ENCODE measurements at places on chromosomes 5 and 9.
A peak's percentile ranks its signal among the peaks of the same experiment; 100 is the strongest.

- no peak for DNase-seq
These were observed 51.1 kb downstream of the BARX1 start for GRCh38 chr9:93903886-93904648.

- no peak for DNase-seq
These were observed 2.0 kb downstream of the MATR3 start for GRCh38 chr5:139295346-139296057.

- no peak for DNase-seq
These were observed 17.9 kb downstream of the SLC36A3 start for GRCh38 chr5:151285683-151286082.

DNA sequence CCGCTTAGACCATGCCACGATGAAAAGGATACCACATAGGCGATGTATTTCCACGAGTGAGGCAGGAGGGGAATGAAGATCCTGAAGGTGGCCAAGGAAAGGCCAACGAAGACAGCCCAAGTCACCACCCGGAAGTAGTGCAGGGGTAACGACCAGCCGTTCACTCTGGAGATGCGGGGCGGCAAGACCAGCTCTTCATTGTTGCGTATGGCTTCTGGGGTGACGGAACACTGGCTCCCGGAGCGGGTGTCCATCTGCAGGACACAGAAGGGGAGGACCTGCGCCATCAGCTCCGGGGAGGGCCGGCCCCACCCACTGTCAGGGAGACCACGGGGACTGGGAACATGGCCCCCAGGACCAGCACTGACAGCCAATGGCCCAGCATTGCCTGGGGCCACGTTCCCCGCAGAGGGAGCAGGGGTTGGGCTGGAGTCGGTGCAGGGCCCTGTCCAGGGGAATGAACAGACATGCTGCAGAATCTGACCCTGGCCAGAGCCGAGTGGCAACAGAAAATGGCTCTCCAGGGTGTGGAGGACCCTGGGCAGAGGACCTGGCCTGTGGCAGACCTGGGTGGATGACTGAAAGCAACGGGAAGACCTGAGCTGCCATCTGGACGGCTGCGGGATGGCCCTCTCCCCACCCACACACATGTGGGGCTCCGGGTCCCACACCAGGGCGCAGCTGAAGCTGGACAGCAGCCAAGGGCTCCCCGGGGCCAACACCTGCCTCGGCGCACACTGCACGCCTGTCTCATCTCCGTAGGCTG lies 17.7 kb downstream of the ZDHHC11B start:
- peak; percentile 18 for DNase-seq

- no peak for DNase-seq
These were observed 14.9 kb upstream of the CTXN3 start for GRCh38 chr5:127634007-127634406.

GRCh38 chr5:71475788-71476384 lies 20.4 kb downstream of the BDP1 start:
- DNase-seq: no peak

DNA sequence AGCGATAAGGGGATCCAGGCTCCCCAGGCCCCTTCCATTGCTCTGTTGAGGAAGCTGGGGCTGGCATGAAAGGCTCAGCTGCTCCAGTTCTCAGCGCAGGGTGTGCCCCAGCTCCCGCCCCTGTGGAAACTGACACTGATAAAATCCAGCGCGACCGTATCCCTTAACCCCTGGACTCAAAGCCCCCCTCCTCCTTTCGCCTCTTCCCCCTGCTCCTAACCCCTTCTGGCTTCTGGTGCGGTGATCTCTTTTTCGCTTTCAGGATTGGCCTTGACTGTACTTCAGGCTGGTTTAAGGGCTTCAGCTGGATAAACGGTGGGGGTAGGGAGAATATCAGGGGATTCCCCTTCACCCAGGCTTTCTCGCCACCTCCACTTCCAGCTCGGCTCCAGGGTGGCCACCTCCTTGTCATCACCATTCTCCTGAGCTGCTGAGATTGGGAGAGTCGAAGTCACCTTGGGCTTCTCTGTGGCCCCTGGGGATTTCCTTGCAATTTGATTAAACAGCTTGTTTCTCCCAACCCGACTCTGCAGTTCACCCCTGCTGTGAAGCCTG lies 843 bp downstream of the BSPRY start:
- no peak for DNase-seq

DNA sequence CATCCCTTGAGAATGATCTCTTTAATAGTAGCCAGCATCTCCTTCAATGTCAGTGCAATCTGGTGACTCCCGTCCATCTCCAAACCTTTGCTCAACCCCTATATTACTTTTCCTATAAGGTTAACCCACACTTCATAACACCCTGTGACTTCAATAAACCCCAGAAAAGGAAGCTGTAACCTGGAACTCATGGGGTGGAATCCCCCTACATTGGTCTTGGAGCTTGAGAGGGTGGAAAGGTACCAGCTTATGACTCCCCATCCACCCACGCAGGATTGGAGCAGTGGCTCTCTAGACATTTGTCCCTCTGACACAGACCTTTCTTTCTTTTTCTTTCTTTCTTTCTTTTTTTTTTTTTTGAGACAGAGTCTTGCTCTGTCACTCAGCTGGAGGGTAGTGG lies 54.7 kb upstream of the ZFR start:
- no peak for DNase-seq

GRCh38 chr9:69155341-69156030 lies 18.6 kb upstream of the TJP2 start:
- DNase-seq: no peak

- no peak for DNase-seq
These were observed 36.6 kb upstream of the PPARGC1B start for GRCh38 chr5:149693482-149693881.

DNA sequence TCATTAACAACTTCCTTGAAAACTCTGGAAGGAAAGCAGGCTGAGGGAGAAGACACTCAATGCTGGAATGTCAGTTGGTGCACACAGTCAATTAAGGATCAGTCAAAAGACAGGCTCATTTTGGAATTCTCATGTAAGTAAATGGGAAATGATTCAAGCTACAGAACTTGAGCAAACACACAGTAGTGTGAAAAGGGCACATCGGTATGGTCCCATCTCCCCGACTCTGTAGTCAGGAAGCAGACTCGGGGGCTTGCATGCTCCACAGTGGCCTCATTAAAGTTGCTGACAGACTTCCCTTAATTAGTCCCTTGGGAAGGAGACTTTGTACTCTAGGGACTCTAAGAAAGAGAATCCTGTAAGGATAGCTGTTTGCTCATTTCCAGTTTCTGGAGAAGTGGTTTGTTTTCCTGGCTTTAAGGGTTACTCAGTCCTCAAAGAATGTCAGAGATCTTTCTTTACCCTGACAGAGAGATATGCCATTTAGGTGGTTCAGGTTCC lies 339.2 kb downstream of the ADAMTS6 start:
- DNase-seq: no peak

DNA sequence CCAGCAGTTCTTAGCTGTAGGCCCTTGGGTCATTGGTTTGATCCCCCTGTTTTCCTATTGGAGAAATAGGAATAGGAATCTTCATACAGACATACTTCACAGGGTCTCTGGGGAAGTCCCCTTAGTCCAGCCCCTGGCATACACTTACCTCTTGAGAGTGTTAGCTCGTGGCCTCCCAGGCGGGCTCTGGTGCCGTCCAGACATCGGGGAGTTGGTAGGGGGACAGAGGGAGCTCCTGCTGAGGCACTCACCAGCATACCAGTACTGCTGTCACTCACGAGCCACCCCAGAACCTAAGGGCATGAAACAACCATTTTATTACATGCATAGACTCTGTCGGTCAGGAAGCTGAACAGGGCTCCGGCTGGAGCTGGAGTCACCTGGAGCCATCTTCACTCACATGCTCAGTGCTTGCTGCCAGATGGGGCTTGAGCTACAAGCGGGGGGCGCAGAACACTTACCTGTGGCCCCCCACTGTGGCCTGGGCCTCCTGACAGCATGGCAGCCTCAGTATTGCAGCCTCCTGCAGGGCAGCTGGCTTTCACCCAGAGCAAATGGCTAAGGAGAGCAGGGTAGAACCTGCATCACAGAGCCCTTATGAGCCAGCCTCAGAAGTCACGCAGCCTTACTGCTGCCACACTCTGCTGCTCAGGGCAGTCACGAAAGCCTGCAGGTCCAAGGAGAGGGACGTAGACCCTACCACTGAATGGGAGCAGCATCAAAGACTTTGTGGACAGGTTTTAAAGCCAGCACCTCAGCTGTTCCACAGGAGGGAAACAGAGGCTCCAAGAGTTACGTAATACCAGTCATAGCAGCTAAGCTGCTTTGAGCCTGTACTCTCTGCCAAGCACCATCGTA lies 58.3 kb upstream of the ANGPTL2 start:
- DNase-seq: peak; percentile 24
